NCI-H460 (cell line): ENCODE measurements at places on chromosomes 5 and 9. TPM values are rescaled to one million over a fixed set of nuclear protein-coding genes. Genes with fewer than 3 reads are reported as not detected.

RNF224 gene
- total RNA-seq: not detected in 2 replicates

KCNV2 gene
- not detected in 2 replicates for total RNA-seq

DMRTA1 gene
- 1.3 and 1.4 TPM in 2 replicates for total RNA-seq

MARCOL gene
- 2.3 and 3.8 TPM in 2 replicates for total RNA-seq

WDR38 gene
- not detected in 2 replicates for total RNA-seq

DNA sequence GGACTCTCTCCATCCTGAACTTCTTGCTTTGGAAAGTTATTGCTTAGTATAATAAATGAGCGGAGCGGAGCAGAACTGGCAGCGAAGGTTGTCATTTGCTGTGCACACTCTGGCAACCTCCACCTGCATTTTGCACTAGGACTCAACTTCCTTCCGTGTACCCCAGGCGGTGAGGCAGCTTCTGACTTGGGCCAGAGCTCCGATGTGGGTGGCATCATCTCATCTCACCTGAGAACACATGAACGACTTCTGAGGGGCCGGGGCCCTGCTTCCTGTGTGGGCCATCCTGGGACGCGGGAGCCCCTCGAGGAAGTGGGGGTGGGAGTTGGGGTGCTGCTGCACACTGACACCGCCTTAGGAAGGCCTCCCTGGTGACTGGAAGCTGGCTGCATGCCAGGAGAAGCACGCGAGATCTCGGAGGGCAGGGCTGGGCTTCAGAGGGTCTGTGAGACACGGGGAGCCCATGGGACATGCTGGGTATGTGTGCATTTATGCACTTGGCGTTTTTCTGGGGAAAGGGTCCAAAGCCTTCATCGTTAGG lies 56.5 kb upstream of the COL5A1 start:
- no peak for DNase-seq

GRCh38 chr9:130663258-130663976 lies 977 bp upstream of the PRDM12 start:
- DNase-seq: no peak

- peak; percentile 30 for DNase-seq
Measured at GRCh38 chr5:92518318-92518904, 1062.6 kb downstream of the NR2F1-AS1 start.

GRCh38 chr5:111747337-111747736 lies 9.7 kb downstream of the NREP start:
- DNase-seq: no peak

- DNase-seq: peak; percentile 36
Measured at GRCh38 chr5:38462976-38463633, 93.3 kb downstream of the LIFR start.

GRCh38 chr9:137077010-137077747 lies at the start of gene UAP1L1:
Gene UAP1L1 (plus strand): TSS chr9:137077517. CDS start chr9:137077533, 16 bp downstream.
- DNase-seq: no peak

- no peak for DNase-seq
Measured at GRCh38 chr5:14415024-14415697, 166.4 kb upstream of the OTULINL start.

GRCh38 chr9:97666907-97667686 lies 30.0 kb downstream of the XPA start:
- no peak for DNase-seq

DNA sequence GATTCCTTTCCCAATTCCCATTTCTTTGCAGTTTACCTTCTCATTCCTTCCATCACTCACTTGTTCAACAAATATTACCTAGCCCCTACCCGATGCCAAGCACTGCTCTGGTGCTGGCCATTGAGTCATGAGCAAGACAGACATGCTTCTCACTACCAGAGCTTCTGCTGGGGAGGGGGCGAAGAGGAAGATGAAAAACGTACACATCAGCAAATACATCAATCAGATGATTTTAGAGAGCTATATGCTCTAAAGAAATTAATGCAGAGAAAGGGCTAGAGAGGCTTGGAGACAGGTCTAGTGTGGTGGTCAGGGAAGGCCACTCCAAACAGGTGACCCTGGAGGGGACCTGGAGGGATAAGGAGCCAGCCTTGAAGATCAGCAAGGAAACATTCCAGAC lies 14.4 kb upstream of the FAT2 start:
- no peak for DNase-seq

DNA sequence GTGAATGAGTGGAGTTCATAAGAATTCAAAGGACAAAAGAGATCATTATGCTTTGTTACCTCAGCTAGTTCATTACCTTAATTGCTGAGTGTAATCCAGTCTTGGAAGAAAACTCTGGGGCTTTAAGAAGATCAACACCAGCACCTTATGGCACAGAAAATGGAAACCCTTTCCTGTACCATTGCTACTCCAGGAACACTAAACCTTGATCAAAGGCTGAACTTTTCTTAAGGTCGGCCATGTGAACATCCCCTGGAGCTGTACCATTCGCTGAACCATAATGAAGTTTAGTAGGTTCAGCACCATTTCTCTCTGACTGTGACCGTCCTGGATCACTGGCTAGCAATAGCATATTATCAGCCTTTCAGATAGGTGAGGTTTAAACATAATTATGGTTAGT lies 97.4 kb downstream of the PBX3 start:
- no peak for DNase-seq

DNA sequence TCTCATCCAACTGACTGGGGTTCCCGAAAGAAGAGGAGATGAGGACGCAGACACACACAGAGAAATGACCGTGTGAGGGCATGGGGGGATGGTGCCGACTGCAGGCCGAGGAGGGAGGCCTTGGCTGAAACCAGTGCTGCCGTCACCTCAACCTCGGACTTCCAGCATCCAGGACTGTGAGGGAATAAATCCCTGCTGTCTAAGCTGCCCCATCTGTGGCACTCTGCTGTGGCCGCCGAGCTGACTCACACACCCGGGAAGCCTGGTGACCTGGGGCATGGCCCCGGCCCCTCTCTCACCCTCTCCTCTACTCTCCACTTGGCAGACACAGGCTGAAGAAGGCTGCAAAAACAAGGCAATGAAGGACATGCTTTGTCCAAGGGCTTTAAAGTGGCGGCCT lies 4.4 kb upstream of the COL5A1 start:
- DNase-seq: no peak

DNA sequence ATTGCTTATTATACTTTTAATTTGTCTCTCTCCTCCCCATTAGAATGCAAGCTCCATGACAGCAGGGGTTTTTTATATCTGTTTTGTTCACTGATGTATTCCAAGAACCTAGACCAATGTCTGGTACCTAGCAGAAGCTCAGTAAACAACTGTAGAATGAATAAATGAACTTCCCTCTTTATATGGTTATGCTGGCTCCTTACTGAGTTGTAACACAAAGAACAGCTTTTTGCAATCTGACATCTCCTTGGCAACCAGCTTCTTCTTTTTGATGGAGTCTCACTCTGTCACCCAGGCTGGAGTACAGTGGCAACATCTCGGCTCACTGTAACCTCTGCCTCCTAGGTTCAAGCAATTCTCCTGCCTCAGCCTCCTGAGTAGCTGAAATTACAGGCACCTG lies 13.6 kb downstream of the TRMO start:
- DNase-seq: no peak

DNA sequence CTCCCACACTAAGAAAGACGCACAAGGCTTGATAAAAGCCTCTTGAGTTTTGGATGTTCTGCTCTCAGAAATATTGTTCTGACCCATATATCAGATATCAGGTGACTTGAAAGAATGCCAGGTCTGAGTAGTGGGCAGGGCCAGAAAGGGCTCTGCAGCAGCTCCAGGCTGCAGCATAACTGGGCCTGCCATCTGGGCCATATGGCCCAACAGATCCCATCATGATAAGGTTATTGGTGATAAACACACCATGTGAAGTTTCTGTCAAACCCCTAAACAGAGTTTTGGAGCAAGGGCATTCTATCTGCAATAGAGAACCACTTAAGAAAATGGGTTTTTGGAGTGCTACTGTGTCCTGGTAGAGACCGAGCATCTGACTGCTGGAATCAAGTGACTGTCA lies 29.8 kb upstream of the NPM1 start:
- DNase-seq: no peak

DNA sequence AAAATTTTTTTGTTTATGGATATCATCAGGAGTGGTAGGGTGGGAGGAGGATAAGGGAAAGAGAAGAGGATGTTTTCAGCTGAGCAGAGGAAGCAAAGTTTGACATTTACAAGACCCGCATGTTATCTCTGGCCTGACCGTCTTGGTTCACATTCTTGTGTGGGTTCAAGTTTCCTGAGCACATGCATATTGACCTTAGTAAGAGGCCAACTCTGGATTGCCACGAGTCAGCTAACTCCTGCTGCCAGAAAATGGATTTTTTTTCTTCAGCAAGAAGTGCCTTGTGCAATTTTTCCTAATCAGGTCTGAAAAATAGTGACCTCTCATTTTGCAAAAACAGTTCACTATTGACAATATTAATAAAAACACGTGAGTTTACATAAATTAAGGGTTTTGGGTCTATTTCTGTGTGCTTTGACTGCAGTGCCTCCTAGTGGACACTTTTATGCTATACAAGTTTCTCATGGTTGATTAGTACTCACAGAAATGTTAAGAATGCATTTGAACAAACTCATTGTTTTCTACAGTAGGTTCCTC lies 27.1 kb upstream of the BASP1 start:
- DNase-seq: peak; percentile 45

- DNase-seq: no peak
Measured at GRCh38 chr5:174354571-174354970, 309.1 kb downstream of the NSG2 start.

DNA sequence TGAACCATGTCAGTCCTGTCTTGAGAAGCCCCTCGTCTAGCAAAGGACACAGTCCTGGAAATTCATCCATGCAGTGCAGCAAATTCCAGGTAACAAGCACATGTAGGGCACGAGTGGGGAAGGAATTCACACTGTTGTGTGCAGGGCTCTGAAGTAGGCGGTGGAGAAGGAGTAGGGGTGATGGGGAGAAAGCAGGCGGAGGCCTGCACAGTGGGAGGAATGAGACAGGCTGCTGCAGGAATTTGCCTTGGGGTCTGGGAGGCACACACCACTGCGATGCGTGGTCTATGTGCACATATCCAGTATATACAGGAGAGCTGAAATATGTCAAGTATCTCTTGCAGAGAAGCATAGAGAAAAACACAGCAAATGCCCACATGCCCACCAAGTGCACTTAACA lies 249.2 kb upstream of the IRX2 start:
- DNase-seq: no peak
